ENCODE measurements at places on chromosomes 2 and 18.

GRCh38 chr18:79378536-79379250 lies 17.0 kb upstream of the NFATC1 start:
- DNase-seq: no peak

GRCh38 chr2:180519276-180519675 lies 461.1 kb upstream of the UBE2E3 start:
- DNase-seq: peak; percentile 19

GRCh38 chr2:23900541-23901322 lies 26.2 kb downstream of the ATAD2B start:
- DNase-seq: peak; percentile 56

DNA sequence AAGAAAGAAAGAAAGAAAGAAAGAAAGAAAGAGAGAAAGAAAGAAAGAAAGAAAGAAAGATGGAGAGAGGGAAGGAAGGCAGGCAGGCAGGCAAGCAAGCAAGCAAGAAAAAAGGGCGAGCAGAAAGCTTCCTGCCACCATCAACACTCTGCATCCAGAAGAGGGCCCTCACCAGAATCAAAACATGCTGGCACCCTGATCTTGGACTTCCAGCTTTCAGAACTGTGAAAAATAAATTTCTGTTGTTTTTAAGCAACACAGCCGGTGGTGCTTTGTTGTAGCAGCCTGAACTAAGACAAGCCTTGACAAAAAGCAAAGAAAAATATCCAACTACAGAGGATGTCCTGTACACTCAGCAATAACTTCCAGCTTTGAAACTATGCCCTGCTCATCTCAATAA lies 401.7 kb downstream of the LRATD1 start:
- DNase-seq: no peak

GRCh38 chr18:10928772-10929373 lies 220.5 kb downstream of the PIEZO2 start:
- DNase-seq: peak; percentile 75

DNA sequence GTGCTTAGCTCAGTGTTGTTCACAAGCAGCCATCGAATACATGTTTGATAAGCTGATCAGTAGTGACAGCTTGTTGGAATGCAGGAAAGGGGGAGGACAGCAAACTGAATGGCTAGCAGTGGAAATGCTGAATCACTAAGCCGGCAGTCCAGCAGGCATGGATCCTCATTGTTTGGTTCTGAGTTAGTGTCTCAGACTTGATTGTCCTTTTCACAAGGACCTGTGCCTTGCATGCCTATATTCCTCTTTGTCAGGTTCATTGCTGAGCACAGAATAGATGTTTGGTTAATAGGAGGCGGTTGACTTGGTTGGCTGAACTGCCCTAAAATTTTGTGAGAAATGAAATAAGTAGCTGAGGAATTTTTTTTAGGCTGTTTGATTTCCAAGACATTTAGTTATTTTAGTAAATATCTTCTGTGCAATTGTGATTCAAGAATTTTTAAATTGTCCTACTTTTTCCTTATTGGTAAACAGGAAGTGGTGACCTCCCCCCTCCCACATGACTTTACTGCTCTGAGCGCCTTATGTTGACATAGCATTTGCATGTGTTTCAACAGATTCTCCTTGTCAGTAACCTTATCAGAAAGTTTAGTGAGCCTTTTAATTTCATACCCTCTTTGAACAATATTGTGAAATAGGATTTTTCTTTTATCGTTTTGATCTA lies 21.4 kb upstream of the STON1 start:
- no peak for DNase-seq

DNA sequence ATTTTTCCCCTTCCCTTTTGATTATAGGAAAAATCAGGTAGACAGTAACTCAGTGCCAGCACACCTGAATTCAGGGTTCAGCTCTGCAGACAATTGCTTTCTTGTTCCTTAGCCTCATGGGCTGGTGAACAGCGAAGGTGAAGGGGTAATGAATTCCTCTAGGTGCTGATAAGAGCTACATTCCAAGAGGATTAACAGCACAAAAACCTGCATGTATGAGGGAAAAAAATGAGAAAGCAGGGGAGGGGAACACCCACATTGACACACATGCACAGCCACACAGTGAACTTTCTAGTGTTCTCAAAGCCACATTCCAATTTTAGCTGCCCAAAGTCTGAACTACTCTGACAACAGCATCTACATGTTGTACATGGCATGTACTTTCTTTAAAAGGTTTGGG lies 46.1 kb downstream of the SPATS2L start:
- no peak for DNase-seq

DNA sequence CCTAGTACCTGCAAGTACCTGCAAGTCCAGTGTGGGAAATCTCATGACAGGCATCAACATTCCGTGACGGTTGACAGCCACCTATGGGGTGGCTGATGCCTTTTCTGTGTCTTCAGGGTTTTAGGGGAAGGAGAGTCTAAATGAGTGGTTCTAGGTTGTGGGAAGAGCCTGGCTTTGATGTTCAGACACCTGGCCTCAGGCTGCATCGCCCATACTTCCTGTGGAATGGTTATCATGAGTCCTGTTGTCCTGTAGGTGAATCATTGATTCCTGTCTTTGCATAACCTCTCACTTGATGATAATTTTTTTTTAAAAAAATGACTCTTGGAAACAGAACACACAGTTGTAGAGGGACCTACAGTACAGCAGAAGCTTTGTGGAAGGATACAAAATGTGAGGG lies 108.9 kb downstream of the NEDD4L start:
- DNase-seq: no peak

DNA sequence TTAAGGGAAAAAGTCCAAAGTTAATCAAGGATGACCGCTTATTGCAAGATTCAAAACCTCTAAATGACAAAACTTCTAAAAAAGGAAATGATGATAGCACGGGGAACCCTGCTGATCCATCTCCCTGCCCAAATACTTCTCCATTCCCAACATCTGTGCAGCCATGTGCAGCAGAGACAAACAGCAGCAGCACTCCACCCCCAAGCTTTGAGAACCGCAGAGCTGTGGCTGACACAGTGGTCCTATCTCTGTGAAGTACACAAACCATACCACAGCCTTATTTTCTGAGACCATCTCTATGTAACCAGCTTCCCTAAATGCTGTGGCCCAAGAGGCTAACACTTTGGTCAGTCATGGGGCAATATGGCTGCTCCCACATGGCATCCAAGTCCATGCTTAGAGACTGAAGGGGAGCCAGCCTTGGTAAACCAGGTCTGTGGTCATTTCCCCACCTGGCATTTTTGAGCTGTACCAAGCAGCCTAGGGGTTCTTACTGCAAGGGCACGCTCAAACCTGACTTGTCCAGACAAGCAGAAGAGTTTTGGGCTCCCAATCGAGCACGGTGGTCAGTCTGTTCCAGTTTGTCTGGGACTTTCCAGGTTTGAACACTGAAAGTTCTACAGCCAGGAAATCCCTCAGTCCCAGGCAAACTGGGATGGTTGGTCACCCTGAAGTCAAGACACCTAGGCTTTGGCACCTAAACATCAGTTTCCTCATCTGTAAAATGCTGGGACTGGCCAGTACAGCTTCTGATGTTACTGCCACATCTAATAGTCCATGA lies 17.1 kb upstream of the NFE2L2 start:
- no peak for DNase-seq

DNA sequence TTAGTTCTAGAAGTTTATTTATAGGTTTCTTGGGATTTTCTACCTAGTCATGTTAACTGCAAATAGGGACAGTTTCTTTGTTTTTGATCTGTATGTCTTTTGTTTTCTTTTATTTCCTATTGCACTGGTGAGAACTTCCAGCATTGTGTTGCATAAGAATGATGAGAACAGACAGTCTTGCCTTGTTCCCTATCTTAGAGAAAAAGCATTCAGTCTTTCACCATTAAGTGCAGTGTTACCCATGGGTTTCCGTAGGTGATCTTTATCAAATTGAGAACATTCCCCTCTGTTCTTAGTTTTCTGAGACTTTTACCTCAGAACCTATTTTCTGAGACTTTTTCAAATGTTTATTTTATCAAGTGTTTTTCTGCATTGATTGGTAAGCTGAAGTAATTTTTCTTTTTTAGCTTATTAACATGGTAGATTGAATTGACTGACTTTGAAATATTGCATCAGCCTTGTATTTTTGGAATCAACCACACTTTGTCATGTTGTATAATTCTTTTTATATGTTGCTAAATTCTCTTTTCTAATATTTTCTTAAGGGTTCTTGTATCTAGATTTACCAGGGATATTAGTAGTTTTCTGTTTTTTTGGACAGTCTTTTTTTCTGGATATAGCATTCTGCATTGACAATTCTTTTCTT lies 17.2 kb downstream of the MFSD6 start:
- DNase-seq: no peak

GRCh38 chr2:98479959-98480524 lies 35.4 kb downstream of the INPP4A start:
- no peak for DNase-seq

DNA sequence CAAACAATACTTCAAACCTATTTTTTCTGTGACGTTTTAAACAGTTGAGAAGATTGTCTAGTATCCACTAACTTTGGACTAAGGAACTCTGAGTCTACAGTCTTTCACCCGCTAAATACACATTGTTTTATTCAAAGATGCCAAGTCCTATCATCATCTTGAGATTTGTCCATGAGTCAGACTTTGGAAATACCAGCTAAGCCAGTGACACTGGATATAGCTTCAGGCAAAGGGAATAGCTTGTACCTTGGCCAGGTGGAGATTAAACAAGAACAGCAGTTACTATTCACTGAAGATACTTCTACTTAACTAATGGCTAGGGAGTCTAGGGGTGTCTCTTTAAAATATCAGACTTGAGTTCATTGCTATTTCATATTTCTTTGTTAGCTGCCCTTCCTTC lies 137.5 kb downstream of the COMMD1 start:
- DNase-seq: no peak

DNA sequence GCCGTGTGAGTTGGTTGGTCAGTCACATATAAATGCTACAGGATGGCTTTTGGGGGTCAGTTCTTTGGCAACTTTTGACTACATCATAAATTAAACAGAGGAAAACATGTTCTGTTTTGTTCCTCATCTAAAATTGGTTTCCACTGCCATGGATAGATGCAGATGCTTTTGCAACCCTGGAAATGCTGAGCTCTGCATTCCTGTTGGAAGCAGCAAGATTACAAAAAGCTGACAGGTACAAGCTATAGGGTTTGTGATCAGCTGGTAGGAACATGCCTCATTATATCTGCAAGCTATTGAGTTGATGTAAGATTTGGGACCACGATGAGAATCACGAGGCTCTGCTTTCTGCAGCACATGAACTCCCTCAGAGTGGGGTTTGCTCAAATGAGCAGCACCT lies 207.4 kb upstream of the TPO start:
- DNase-seq: no peak

Data from HFF-Myc (cell line).